ENCODE measurements at places on chromosomes 2 and 18.

GRCh38 chr2:208549546-208550158 lies 143.1 kb downstream of the PTH2R start:
- no peak for DNase-seq

DNA sequence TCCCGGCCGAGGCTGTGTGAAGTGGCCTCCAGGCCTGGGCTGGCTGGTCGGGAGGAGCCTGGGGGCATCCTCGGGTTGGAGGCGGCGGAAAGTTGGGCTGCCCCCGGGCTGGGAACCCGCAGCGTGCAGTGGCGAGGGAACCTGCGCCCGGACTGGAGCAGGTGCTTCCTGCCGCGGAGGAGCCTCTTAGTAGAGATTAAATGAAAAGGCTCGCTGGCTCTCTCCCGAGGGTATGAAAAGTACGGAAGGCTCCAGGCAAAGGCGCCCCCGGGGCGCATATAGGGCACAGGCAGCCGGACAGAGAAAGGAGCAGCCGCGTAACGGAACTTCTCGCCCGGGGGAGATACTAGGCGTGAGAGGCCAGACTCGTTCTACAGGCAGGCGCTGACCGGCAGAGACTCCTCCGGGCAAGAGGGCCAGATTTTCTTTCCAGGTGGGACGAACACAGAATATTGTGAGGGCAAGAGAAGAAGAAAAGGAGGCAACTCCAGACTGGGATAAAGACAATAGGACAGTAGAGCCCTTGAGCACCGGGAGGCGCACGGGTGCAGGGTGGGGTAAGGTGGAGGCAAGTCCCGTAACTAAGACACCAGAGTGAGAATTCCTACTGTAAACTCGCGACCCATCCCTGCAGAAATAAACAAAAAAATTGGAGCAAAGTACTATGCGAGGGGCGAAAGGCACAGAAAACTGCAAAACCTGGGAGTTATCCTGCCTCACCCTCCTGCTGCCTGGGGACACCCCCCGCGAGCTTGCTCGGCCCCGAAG lies 816 bp downstream of the CDH2 start:
- DNase-seq: peak; percentile 72

- no peak for DNase-seq
Measured at GRCh38 chr2:39476524-39476923, 39.4 kb upstream of the MAP4K3 start.

GRCh38 chr2:18651842-18652774 lies 62.7 kb upstream of the NT5C1B start:
- no peak for DNase-seq

GRCh38 chr2:234823877-234824376 lies 127.9 kb upstream of the SH3BP4 start:
- DNase-seq: no peak

- no peak for DNase-seq
Measured at GRCh38 chr2:1480671-1481076, 67.4 kb downstream of the TPO start.

DNA sequence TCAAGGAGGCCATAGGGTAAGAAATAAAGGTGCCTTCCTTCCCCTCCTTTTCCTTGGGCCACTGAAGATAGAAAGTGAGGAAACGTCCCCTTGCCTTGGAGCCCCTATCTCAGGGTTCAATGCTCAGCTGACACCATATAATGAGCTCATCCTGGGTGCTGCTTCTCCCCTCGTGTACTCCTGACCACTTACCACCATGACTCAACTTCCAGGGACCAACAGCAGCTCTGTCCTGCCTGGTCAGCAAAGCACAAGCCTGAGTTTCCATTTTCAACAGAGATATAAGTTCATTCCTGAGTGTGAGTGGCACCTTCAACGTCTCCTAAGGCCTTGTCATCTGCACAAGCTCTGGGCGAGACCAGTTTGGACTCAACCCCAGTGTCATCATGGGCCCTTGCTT lies 151.2 kb downstream of the CAPN13 start:
- DNase-seq: no peak

- no peak for DNase-seq
Measured at GRCh38 chr2:238389988-238390589, 36.6 kb upstream of the ASB1 start.

DNA sequence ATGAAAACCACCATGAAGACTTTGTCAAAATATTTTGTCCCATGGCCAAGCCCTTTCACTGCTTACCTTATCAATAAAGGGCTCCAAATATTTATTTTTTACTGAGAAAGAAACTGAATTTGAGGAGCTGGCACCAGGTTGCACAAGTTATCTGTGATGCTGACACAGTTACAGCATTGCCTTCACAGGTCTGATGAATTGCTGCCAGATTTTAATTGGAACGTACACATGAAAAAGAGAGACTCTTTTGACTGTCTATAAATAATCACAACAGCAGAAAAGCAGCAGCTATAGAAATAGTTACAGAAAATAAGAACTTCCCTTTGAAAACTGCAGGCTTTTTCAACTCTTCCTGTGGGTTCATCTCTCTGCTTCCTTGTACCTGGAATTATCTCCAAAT lies 23.9 kb downstream of the TMEM200C start:
- no peak for DNase-seq

- no peak for DNase-seq
Measured at GRCh38 chr2:191864628-191865374, 17.9 kb upstream of the CAVIN2 start.

DNA sequence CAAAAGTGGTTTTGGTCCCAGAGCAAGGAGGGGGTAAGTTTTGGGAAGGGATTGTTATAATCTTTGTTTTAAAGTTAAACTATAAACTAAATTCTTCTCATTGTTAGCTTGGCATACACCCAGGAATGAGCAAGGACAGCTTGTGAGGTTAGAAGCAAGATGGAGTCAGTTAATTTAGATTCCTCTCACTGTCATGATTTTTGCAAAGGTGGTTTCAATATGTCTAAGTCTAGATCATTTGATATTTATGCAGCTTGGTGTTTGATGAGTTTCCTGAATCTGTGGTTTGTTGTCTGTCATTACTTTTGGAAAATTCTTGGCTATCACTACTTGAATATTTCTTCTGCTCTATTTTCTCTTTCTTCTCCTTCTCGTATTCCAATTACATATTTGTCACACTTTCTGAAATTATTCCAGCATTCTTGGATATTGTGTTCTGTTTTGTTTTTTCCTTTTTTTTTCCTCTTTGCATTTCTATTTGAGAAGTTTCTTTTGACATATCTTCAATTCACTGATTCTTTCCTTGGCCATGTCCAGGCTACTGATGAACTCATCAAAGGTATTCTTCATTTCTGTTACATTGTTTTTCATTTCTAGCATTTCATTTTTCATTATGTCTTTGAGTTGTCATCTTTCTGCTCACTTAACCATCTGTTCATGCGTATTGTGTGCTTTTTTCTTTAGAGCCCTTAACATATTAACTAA lies 5.1 kb downstream of the SP140 start:
- no peak for DNase-seq

- DNase-seq: no peak
Measured at GRCh38 chr18:53605198-53605597, 619.3 kb downstream of the MBD2 start.

GRCh38 chr2:236302555-236302954 lies 38.3 kb upstream of the ASB18 start:
- no peak for DNase-seq

GRCh38 chr2:150280231-150280630 lies 207.2 kb downstream of the RND3 start:
- DNase-seq: no peak

DNA sequence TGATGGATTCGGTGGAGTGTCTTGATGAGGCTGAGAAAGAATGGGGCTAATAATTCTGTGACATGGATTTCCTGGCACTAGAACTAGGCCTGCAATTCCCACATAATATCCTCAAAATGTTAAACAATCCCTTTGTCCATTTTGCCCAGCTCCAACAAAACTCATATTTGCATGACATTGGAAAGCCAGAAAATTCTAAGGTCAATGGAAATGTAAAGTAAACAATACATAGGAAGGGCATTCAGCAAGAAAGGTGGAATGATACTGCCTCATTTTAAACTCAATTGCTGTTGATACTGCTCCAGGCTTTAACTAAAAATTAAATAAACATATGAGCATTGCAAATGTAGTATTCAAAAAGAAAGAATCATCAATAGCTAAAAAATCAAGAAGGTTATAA lies 434.8 kb upstream of the SLC8A1 start:
- DNase-seq: no peak

DNA sequence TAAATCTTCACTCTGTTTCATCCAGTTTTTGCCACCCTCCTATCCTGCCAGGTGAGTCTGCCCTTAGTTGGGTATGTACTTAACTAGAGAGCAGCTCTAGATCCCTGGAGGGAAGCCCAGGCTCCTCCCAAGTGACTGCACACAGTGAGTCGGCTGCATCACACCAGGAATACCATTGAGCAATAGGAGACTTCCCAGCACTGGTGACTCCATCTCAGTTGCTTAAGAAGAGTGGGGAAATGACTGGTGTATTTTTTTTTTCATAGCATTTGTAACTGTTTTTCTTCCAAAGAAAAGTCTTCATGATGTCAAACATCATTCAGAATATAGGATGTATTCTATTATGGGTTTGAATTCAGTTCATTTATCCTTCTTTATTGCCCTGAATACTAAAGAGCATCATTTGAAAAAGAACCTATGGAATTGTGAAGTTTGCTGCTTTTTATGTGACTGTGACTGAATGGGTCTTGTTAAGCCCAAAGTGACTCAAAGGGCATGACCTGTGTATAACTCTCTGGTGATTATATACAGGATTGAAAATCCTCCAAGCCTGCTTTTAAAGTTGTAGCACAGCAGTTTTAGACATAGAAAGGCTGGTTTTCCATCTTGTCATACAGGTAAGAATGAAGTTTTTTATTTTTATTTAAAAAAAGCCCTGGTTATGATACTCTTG lies 84.3 kb downstream of the MAP3K20 start:
- DNase-seq: no peak

GRCh38 chr2:139045524-139045923 lies 265.3 kb upstream of the NXPH2 start:
- DNase-seq: no peak

DNA sequence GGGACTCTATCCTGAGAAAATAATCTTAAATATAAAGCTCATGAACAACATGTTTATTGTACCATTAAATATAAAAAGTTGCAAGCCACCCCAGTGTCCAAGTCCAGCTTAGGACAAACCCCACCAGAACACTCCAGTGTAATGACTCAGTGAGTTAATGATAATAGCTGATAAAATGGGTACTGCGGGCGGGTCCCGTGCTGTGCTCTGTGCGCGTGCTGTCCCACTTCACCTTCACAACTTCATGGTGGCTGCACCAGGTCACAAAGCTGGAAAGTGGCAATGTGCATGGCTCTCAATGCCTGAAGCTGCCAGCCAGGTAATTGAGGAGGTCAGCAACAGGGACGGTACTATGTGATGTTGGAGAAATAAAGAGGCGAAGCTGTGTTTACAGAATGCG lies 18.6 kb downstream of the DGKD start:
- DNase-seq: no peak

DNA sequence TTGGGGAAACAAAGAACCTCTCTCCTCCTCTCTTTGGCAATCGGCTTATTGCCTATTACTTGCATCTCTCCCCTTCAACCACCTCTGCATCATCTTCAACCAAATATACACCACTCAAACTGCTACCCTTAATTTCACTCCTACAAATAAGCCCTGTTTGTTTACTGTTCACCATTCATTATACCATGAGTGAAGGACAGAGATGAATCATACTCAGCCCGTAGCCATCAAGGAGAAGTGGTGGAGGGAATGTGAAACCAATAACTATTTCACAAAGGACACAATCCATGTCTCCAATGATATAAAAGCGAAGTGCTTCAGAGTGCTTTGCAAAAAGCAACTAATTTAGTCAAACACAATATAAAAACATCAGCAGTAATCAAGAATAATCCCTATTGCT lies 76.8 kb downstream of the CACNB4 start:
- no peak for DNase-seq

- DNase-seq: no peak
Measured at GRCh38 chr2:119749477-119750012, 10.2 kb upstream of the PTPN4 start.

- no peak for DNase-seq
Measured at GRCh38 chr2:100972452-100972851, 29.6 kb upstream of the RPL31 start.

- no peak for DNase-seq
Measured at GRCh38 chr2:224401641-224402342, at the start of gene FAM124B. TSS of gene FAM124B (minus strand) at chr2:224402107. CDS start at chr2:224401768, 339 bp downstream.

DNA sequence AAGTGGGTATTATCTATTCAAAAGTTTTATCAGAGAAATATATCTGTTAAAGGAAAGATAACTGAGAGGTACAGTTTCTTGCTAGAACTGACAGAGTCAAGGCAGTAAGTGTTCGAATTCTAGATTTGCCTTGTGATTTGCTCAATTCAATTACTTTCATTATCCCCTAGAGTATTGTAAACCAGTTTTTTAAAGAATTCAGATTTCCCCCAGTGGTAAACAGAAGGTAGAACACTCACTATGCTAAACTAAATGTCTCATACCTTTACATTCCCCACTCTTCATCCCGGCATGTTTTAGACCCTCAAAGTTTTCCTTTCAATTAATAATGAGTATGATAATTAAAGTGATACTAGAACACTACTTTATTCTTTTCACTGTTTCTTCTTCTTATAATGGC lies 28.6 kb downstream of the TTC21B start:
- DNase-seq: no peak
